ENCODE measurements at places on chromosomes 4 and X.

- DNase-seq, result no peak
Observed at GRCh38 chrX:40366661-40367060, 214.1 kb upstream of the ATP6AP2 start.

DNA sequence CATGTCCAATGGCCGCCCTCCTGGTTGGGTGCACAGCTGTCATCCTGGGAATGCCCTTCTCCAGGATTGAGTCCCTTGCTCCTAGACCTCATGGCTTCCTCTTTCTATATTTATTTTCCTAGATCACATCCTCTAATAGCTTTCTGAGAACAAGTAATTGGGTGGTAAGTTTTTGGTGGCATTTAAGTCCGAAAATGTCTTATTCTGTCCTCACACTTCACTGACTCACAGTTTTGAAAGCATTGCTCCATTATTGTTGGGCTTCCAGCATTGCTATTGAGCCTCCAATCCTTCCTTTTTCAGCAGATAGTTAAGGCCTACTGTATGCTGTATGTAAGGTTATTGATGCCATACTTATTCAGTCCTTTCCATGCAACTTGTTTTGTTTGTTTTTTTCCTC, 25.9 kb downstream of the PGM2 start:
- no peak for DNase-seq

GRCh38 chr4:153153339-153153871, 50.8 kb upstream of the TRIM2 start:
- DNase-seq, result peak; percentile 77

DNA sequence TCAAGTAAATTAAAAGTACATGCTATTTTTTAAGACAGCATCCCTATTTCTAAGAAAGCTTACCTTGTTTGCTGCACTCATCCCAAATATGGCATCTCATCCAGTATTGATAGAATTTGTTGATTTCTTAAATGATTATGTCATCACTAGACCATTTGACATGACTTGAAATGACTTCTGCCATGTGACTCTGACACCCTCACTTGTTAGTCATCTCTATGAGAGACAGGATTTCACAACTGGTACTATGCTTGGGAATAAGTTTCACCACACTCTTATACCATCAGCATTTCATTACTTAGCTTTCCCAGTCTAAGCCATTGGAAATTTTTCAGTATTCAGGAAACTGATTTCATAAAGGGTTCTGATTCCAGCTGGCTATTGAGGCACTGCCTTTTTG, 55.3 kb downstream of the TMPRSS11F start:
- DNase-seq, result no peak

- DNase-seq, result no peak
Observed at GRCh38 chr4:188168726-188169373, 29.6 kb downstream of the TRIML1 start.

Data from CD4-positive, alpha-beta T cell treated with Interleukin-21 for 1 hour (primary cell).